ENCODE measurements at places on chromosomes 1 and 21. TPM values are rescaled to one million over a fixed set of nuclear protein-coding genes. Genes with fewer than 3 reads are reported as not detected.
A peak's percentile ranks its signal among the peaks of the same experiment; 100 is the strongest.

DNA sequence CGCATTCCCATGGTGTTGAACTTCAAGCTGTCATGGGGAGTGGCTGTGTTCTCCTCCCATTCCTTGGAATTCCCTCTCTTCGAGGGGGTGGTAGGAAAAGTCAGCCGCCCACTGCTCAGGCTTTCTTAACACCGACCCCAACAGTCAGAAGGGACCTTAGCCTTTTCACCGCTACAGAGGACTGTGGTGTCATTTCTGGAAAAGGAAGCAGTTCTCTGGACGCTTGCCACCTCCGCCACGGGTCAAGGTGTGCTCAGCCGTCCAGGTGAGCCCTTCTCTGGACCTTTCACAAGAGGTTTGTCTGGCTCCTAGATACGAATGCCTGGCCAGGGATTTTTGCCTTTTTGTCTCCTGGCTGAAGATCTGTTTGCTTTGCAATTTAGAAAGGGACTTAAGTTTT is 31.8 kb downstream of the CLIC6 start:
- H3K36me3 ChIP-seq, result no peaks in the 10 kb centered on the region
- H3K27me3 ChIP-seq, result no peaks in the 10 kb centered on the region
- H3K4me3 ChIP-seq, result no peak overlapping the region
- H3K4me1 ChIP-seq, result no peaks in the 10 kb centered on the region
- DNase-seq, result no peak
- no peak overlapping the region for H3K27ac ChIP-seq

- H3K27ac ChIP-seq, result no peak overlapping the region
- no peak for DNase-seq
- no peak overlapping the region for H3K4me3 ChIP-seq
- no peaks in the 10 kb centered on the region for H3K27me3 ChIP-seq
These were observed 296.1 kb upstream of the LRRC7 start for GRCh38 chr1:69271587-69272125.

GRCh38 chr1:160877221-160877620 is 7.8 kb downstream of the ITLN1 start:
- no peaks in the 10 kb centered on the region for H3K27me3 ChIP-seq
- DNase-seq, result no peak
- H3K36me3 ChIP-seq, result no peaks in the 10 kb centered on the region
- no peaks in the 10 kb centered on the region for H3K4me1 ChIP-seq
- no peak overlapping the region for H3K4me3 ChIP-seq

GRCh38 chr1:160685266-160685665 is 26.4 kb downstream of the CD48 start:
- H3K4me1 ChIP-seq, result no peaks in the 10 kb centered on the region
- H3K27me3 ChIP-seq, result no peaks in the 10 kb centered on the region
- H3K4me3 ChIP-seq, result no peak overlapping the region

- peak overlapping the region; percentile 27 for H3K27ac ChIP-seq
- no peaks in the 10 kb centered on the region for H3K36me3 ChIP-seq
- H3K27me3 ChIP-seq, result no peaks in the 10 kb centered on the region
- DNase-seq, result no peak
- no peaks in the 10 kb centered on the region for H3K4me1 ChIP-seq
These were observed 342 bp downstream of the GSTM5 start for GRCh38 chr1:109712321-109712864.

- no peak overlapping the region for H3K27ac ChIP-seq
- no peaks in the 10 kb centered on the region for H3K36me3 ChIP-seq
- DNase-seq, result no peak
- H3K4me3 ChIP-seq, result no peak overlapping the region
- no peaks in the 10 kb centered on the region for H3K4me1 ChIP-seq
- H3K27me3 ChIP-seq, result no peaks in the 10 kb centered on the region
These were observed 26.1 kb upstream of the SLAMF6 start for GRCh38 chr1:160548960-160549664.

The CDC14A gene
- 27.4 TPM for total RNA-seq

The SDC3 gene
- 12.4 TPM for total RNA-seq

The GJB3 gene
- total RNA-seq, result 1.0 TPM

GRCh38 chr1:70719154-70719553 is 308.1 kb downstream of the CTH start:
- no peaks in the 10 kb centered on the region for H3K27me3 ChIP-seq
- H3K4me1 ChIP-seq, result no peaks in the 10 kb centered on the region
- H3K4me3 ChIP-seq, result no peak overlapping the region
- no peak for DNase-seq
- no peaks in the 10 kb centered on the region for H3K36me3 ChIP-seq

The TCEA3 gene
- 21.5 TPM for total RNA-seq

The CAPN8 gene
- total RNA-seq, result 0.59 TPM

The SRSF10 gene
- 198 TPM for total RNA-seq

The ACTN2 gene
- total RNA-seq, result 1.0 TPM

DNA sequence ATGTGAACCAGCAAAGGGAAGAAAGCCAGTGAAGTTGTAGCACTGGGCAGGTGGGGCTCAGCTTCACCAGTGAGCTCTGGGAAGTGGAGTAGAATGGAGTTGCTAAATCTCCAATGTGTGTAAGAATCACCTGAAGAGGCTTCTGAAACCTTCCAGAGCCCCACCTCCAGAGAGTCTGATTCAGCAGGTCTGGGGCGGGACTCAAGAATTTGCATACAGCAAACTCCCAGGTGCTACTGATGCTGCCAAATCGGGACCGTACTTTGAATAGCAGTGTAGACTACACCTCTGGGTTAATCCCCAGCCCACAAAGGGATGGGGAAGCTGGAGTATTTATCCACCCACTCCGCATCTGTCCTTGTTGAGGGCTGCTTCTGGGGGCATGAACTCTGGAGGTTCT is 154.3 kb downstream of the IGSF21 start:
- H3K36me3 ChIP-seq, result no peaks in the 10 kb centered on the region
- H3K4me3 ChIP-seq, result no peak overlapping the region
- DNase-seq, result no peak
- no peaks in the 10 kb centered on the region for H3K27me3 ChIP-seq

- no peaks in the 10 kb centered on the region for H3K4me1 ChIP-seq
- H3K4me3 ChIP-seq, result no peak overlapping the region
- DNase-seq, result no peak
- H3K36me3 ChIP-seq, result no peaks in the 10 kb centered on the region
These were observed 148.4 kb upstream of the HMCN1 start for GRCh38 chr1:185585770-185586169.

GRCh38 chr21:45074048-45074817 is at the start of gene ADARB1:
TSS of gene ADARB1 (plus strand) at chr21:45074580. CDS start at chr21:45171657, 97,077 bp downstream.
- DNase-seq, result peak; percentile 50
- peak within 1 kb of the TSS; percentile 92 for H3K27ac ChIP-seq
- H3K27me3 ChIP-seq, result no peaks in the 10 kb centered on the region
- H3K4me1 ChIP-seq, result peaks cover 4% of the 10 kb centered on the region
- H3K4me3 ChIP-seq, result peak within 1 kb of the TSS; percentile 93

DNA sequence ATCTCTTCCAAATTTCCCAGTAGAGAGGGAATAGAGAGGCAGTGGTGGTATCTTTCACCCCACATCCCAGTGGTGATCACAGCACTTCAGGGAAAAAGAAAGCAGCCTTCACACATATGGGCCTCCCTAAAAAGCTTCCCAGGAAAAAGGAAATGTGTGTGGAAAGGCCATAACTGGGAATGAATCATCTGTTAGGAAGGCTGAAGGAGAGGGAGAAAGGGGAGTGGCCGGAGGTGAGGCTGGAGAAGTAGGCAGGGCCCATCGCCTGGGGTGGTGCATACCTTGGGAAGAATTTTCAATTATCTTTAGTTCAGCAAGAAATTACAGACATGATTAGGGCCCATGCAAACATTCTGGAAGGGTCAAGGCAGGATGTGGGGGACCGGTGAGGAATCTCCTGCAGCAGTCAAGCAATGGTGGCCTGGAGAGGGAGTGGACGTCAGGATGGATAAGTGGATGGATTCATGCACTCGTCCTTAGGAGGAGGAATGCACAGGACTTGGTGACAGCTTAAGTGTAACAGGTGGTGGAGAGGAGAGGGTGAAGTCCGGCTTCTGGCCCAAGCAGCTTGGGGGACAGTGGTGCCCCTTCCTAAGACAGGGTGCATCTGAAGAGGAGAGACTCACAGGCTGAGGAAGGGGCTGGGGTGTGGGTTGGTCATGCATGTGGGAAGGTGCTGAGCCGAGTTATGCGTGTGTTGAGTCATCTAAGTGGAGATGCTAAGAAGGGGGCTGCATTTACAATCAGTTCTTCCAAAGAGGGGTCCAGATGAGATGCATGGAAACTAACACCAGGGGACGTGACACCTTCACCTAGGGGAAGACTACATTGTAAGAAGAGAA is 17.9 kb downstream of the HIVEP3 start:
- DNase-seq, result no peak
- no peaks in the 10 kb centered on the region for H3K4me1 ChIP-seq
- no peak overlapping the region for H3K27ac ChIP-seq
- no peak overlapping the region for H3K4me3 ChIP-seq

- no peak overlapping the region for H3K27ac ChIP-seq
- H3K4me1 ChIP-seq, result no peaks in the 10 kb centered on the region
These were observed 231.3 kb downstream of the SETD4 start for GRCh38 chr21:35829067-35829466.

DNA sequence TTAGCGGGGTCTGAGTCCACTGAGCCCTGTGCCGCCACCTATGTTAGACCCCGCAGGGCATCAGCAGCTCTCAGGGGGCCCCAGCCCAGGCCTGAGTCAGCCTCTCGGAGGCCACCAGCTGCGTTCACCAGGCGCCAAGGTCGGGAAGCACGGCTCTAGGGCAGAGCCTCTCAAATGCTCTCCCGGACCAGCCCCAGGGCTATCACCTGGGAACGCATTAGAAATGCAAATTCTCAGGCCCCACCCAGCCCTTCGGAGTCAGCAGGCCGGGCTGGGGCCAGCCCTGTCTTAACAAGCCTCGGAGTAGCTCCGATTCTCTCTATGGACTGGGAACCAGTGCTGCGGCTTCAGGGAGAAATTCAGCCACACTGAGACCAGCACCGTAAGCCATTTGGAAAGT is 37.2 kb upstream of the TSPEAR start:
- DNase-seq, result no peak
- H3K4me1 ChIP-seq, result no peaks in the 10 kb centered on the region
- H3K27me3 ChIP-seq, result no peaks in the 10 kb centered on the region
- H3K27ac ChIP-seq, result no peak overlapping the region
- no peak overlapping the region for H3K4me3 ChIP-seq

DNA sequence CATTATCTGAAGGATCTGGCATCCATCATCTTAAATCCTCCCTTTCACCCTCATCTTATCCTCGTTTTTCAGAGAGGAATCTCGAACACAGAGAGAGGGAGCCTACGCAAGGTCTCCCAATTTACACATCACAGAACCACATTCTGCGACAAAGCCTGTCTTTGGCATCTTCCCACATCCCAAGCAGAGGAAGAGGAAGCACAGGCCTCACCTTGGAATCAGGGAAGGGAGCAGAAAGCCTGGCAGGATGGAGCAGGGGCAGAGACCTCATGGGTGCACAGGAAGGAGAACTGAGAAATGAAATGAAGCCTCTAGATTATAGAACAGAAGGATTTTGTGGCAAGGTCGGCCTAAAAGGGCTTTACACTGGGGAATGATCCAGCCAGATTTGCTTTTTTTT is 5.8 kb downstream of the ABCB10 start:
- no peaks in the 10 kb centered on the region for H3K27me3 ChIP-seq
- H3K27ac ChIP-seq, result no peak overlapping the region
- H3K4me3 ChIP-seq, result no peak overlapping the region
- no peaks in the 10 kb centered on the region for H3K36me3 ChIP-seq
- DNase-seq, result no peak

DNA sequence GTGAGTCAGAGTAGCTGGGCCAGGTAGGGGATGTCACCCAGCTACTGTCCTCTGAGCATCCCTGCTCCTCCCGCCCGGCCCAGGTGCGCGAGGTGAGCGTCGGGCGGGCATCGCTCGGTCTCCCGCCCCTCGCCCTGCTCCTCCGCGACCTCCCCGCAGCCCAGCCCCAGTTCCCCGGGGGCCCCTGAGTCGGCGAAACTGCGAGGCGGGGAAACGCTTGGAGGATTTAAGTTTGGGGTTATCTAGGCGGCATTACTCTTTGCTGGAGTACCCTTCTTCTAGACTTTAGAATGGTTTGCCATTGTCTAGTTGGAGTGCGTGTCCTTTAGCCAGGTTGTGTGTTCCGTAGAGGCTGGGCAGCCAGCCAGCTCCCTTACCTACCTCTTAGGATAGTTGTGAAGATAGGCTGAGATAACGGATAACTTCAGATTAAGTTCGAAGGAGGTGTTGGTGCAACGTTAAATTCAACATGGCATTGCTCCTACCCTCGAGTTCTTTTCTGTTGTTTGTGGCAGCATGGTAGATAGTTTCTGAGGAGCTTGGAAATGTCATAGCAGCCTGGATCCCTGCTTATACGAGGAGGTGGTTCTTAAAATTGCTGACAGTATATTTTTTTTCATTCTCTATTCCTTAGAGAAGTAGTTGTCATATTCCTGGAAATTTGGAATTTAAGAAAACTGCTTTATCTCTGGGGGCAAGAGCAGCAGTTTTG is 697 bp downstream of the AGO3 start:
- no peak for DNase-seq
- H3K4me1 ChIP-seq, result no peaks in the 10 kb centered on the region
- H3K27ac ChIP-seq, result peak overlapping the region; percentile 99

GRCh38 chr1:117695796-117696490 is 90.1 kb downstream of the TENT5C start:
- H3K4me3 ChIP-seq, result no peak overlapping the region
- H3K27ac ChIP-seq, result peak overlapping the region; percentile 86
- H3K4me1 ChIP-seq, result peaks cover 4% of the 10 kb centered on the region
- peak; percentile 52 for DNase-seq
- no peaks in the 10 kb centered on the region for H3K36me3 ChIP-seq

GRCh38 chr1:32767156-32767555 is 50.0 kb downstream of the YARS1 start:
- H3K4me1 ChIP-seq, result no peaks in the 10 kb centered on the region
- no peaks in the 10 kb centered on the region for H3K27me3 ChIP-seq
- no peak overlapping the region for H3K27ac ChIP-seq
- no peaks in the 10 kb centered on the region for H3K36me3 ChIP-seq
- H3K4me3 ChIP-seq, result no peak overlapping the region

DNA sequence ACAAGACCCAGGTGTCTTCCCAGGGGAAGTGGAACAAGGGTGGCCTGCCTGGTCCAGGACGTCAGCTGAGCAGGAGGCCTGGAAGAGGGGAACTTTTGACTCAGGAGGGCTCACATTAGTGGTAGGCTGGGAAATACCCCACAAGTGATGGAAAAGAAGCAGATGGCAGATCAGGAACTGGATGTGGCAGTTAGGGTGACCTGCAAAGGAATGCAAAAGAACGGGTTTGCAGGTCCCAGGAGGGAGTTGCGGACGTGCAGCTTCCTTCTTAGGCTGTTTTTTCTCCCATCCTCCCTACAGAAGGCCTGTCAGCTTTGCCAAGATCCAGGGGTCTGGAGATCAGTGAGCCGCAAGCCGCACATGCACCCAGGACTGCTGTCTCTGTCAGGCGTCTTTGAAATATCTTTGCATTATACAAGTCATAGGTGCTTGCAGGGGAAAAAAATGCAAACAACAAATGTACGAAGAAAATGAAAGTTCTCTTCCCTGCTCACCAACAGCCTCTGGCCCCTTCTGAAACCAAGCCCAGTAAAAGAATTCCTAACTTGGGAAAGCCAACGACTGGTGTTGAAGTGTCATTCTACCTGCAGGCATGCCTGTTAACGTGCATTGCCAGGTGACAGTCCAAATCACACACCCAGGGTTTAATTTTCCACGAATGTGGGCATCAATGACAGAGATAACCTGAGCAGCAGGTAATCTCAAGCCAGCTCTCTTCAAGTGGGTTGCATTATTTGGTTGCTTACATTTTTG is 34.4 kb downstream of the NENF start:
- no peak overlapping the region for H3K4me3 ChIP-seq
- H3K27ac ChIP-seq, result no peak overlapping the region
- no peak for DNase-seq
- H3K27me3 ChIP-seq, result no peaks in the 10 kb centered on the region
- H3K4me1 ChIP-seq, result peaks cover 9% of the 10 kb centered on the region
- H3K36me3 ChIP-seq, result no peaks in the 10 kb centered on the region

The ST3GAL3 gene
- 29.5 TPM for total RNA-seq
